Esophagus squamous epithelium (tissue), 5 donors: ENCODE measurements at places on chromosomes 7 and 10.

- DNase-seq, result no peak
These were observed 1454.1 kb downstream of the GATA3 start for GRCh38 chr10:9508606-9509005.

- DNase-seq, result no peak
These were observed 243.8 kb downstream of the DYNC1I1 start for GRCh38 chr7:96016056-96016586.

- no peak for DNase-seq
These were observed 132.7 kb downstream of the ELAPOR2 start for GRCh38 chr7:86926732-86927131.

- DNase-seq, result no peak
These were observed 93.5 kb upstream of the LYZL2 start for GRCh38 chr10:30722956-30723620.

DNA sequence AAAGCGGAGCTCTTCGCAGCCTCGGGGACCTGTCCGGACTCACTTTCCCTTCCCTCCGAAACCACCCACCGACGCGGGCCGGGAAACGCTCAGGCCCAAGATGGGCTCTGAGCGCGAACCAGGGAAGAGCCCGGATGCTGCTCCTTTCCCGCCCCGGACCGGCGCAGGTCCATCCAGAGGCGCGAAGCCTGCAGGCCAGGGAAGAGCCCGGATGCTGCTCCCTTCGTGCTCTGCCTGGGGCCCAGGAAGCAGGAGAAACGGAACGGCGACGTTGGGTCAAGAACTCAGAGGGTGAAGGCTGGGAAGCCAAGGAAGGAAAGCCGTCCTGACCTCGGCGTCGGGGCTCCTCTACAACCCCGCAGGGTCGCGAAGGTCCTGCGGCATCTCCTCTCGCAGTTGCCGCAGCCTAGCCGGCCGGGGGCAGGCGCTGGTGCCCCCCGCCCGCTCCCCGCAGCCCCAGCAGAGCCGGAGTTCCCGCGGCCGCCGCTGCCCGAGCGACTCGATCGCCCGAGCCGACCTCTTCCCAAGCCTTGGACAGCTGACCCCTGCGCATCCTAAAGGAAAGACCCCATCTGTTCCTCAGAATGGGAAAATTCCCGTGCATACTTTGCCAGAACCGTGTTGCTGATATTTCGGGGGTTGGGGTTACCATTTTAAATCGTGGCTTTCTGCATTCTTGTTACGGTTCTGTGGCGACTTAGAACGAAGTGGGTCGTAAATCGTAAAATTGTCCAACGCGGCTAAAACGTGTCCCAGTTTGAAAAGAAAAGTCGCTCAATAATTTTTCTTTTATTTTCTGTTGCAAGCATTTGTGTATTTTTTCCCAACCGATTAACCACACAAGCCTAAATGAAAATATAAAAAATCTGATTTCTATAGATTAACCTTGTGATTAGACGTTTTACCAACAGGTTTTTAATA lies 7.5 kb downstream of the HOXA1 start:
- DNase-seq, result no peak

DNA sequence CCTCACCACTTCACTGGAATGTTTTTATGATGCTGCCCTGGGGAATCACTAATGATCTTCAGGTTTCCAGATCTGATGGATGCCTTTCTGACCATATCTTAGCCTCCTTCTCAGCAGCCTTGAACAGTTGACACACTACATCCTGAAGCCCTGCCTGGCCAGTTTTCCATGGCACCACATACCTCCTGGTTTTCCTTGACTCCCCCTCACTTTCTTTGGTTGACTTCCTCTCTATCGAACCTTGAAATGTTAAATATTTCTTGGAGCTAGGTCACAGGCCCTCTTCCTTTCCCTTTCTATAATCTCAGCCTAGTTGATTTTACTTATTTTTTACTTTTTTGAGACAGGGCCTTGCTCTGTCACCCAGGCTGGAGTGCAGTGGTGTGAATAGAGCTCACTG lies 108.8 kb upstream of the CDK1 start:
- no peak for DNase-seq

DNA sequence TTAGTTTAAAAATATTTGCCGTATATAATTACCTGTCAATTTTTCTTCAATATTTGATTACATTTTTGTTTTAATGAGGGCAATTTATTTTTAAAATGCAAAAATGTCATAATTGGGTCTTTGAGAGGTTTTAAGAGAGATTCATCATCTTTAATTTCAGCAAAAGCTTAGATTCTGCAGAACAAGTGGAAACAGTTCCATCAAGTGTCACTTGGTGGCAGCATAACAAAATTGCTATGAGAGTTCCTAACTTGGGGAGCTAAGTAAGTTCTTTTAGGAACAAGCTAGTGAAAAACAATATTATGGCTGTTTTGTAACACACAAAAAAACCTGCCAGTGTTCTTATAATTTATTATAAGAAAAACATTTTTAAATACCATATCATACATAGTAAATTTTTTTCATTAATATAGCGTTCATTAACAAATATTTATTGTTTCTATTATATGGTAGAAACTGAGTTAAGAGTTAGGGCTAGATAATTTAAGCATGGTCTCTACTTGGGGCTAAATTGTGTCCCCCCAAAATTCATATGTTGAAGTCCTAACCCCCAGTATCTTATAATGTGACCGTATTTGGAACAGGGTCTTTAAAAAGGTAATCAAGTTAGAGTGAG lies 155.2 kb downstream of the MAGI2 start:
- DNase-seq, result no peak

DNA sequence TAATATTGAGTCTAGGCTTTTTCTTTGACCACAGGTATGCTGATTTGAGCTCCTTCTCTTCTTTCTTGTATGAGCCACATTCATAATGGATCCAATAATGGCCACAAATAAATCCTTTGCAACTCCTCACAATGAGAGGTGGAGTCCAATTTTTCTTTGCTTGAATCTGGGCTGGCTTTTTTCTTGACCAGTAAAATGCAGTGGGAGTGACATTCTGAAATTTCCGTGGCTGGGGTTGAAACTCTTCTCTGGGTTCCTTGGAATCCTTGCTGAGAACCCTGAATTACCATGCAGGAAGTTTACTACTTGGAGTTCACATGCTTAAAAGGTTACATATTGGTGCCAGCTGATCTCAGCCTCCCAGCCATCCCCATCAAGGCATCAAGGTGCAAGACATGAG lies 22.4 kb upstream of the FAM180A start:
- DNase-seq, result no peak

DNA sequence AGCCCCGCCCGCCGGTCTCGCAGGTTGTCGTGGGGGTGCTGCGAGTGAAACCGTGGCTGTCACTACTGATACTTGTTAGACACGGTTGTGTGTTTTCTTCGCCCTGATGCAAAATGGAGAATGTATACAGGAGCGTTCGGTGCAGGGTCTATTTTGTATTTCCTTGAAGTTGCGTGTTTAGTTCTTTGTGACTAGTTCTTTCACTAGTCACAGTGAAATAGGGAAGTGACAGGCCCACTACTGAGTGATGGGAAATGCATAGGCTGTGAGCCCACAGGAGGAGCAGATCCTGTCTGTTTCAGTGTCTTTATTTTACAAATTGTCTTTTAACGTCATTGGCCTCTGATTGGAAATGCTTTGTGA lies 675 bp downstream of the ABRAXAS2 start:
- DNase-seq, result no peak

GRCh38 chr7:72286519-72286918 lies 125.6 kb downstream of the CALN1 start:
- no peak for DNase-seq

DNA sequence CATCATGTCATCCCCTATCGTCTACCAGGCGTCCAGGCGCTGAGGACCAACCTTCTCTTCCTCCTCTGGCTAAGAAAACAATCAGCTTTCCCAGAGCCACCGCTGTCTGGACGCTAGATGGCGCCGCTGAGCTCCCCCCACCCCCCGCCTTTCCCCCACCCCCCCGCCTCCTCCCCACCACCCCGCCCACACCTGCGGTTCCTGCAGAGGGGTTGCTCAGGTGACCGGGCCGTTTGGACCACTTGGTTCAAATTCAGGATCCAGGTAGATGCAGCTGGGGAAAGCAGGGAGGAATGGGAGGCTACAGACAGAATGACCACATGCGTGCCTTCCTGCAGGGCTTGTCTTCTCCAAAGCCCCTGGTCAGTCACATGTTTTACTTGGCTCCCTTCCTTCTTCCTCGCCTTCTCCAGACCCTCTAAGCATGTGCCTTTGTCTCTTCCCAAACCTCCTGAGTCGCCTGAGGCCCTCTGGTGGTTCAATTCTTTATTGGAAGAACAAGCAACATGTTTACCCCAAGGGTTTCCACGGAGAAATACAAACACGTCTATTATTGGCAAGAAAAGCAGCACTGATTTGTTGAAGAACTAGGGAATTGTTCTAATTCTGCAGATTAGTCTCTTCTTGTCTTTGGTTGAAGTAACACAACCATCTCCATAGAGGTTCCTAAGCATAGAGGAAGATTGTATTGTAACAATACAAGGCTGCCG lies 24.7 kb downstream of the AOC1 start:
- DNase-seq, result no peak

- no peak for DNase-seq
These were observed 70.4 kb upstream of the MDFIC start for GRCh38 chr7:114851406-114852061.

DNA sequence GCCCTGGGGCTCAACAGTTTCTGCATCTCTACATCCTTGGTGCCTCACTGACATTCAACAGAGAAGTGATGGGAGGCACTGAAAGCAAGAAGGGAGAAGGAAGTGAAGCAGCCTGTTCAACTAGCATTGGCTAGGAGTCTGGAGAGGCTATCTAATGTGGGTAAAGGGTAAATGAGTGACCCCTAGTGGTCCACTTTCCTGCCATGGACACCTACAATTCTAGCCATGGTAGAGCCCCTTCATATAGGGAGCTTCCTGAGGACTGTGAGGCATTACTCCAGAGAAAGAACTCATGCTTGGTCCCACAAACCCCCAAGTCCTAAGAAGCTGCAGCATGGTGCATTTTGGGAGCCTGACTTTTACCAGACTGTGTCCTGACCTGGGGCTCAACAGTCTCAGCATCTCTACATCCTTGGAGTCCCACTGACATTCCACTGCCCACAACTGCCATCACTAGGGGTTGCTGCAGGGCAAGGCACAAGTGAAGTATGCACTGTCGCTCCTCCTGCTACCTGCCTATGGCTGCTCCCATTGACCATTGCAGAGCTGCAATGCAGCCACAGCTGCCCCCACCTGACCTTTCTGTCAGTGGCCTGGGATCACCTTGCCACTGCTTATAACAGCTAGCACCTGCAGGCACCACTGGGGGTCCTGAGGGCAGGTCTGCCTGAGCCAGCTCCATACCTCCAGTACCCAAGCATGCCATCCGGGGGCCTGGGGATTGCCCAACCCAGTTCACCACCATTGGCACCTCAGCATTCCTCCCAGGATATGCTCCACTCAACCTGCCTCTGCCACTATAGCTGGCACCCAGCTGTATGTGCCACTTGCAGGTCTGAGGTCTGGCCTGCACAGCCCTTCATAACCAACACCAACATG lies 44.1 kb upstream of the CDK6 start:
- no peak for DNase-seq

DNA sequence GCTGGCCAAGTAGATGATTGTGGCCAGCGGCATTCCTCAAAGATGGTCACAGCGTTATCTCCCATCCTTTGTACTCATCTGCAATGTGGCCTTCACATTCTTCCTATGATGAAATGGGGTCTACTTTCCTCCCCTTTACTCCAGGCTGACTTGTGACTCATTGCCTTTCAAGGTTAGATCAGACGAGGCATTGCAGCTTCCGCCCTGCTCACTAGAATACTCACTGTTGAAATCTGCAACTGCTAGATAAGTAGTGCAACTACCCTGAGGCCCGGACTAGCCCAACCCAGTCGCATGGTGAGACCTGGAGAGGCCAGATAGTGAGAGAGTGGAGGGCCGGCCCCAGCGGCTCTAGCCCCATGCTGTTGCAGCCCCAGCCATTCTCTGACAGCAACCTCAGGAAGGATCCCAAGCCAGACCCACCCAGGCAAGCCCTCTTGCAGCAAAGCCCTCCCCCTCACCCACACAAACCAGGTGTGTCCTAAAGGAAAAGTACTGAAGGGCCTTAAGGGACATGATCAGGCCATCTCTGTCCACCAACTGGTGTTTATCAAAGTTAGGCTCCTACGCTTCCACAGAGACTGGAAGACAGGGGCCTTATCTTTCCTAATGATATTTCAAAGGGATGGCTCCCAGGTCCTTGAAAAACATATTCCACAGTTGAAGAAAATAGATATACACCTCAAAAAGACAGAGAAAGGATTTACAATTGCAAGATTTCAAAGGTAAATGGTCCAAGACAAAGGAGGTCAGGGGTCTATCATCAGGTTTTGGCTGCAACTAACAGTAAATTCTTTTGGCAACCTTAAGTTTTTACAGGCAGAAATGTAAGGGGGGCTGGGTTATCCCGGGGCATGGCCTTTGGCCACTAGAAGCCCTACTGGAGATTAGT lies 107.2 kb upstream of the TRIM24 start:
- DNase-seq, result no peak

GRCh38 chr7:48847917-48848316 lies 76.4 kb upstream of the CDC14C start:
- no peak for DNase-seq

DNA sequence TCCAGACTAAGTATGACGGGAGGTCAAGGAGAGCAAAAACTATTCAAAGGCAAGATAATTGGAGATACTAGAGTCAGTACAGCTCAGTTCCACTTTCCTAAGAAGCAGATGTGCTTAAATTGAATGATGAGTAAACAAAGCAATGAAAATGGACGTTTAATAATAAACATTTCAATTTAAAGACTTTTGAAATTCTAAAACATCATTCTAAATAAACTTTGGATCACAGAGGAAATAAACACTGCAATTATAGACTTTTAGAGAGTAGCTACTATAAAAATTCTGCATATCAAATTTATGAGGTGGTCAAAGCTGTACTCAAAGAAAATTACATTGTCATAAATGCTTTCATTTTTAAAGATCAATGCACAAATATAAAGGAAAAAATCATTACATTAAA lies 418.3 kb downstream of the GPAM start:
- no peak for DNase-seq

- DNase-seq, result no peak
These were observed 304.5 kb downstream of the WDR37 start for GRCh38 chr10:1360558-1361164.

DNA sequence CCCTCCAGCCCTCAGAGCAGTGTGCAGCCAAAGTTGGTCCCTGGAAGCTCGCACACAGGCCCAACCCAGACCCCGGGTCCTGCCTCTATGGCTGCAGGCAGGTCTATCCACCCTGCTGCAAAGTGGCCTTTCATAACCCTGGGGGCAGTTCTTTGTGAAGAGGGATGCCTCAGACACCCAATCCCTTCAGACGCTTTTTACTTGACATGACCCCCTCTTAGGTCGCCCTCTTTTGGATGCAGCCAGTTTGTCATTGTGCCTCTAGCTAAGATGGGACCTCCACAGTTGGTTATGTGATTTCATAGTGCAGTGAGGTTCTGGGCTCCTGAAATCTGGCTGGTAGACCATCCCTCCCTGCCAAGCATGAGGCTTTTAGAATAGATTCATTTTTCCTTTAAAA lies 27.3 kb downstream of the SMKR1 start:
- no peak for DNase-seq

GRCh38 chr7:108000875-108001763 lies 1.8 kb downstream of the LAMB1 start:
- DNase-seq, result no peak
